Stimulated activated CD4-positive, alpha-beta T cell treated with anti-CD3 and anti-CD28 coated beads, Interleukin-12 subunit alpha, Interleukin-12 subunit beta, amount 100 ng/mL, for 24 hours (primary cell): ENCODE measurements at places on chromosomes 3 and 15.
A peak's percentile ranks its signal among the peaks of the same experiment; 100 is the strongest.

DNA sequence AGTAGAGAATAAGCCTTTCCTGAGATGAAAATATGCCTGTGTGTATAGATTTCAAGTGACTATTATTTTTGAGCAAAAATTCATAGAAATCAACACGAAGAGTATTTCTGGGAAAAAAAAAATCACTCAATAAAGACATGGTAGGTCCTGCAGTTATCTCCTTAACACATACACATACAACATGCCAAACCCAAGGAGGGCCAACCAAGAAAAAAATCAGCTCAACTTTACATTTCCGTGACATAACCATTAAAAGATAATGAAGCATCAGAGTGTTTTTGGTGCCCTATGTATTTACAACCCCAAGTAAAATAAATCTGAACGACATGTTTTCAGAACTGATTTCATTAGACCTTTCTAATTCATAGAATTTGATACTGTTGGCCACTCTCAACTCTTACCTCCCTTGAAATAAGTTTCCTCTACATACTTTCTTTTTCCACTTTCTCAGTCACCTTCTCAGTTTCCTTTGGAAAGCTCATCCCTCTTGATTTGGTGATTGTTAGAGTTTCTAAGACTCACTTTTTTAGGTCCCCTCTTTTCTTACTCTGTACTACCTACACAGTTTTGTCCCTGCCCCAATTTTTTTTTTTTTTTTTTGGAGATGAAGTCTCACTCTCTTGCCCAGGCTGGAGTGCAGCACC lies 162.3 kb downstream of the TBL1XR1 start:
- no peak for DNase-seq

DNA sequence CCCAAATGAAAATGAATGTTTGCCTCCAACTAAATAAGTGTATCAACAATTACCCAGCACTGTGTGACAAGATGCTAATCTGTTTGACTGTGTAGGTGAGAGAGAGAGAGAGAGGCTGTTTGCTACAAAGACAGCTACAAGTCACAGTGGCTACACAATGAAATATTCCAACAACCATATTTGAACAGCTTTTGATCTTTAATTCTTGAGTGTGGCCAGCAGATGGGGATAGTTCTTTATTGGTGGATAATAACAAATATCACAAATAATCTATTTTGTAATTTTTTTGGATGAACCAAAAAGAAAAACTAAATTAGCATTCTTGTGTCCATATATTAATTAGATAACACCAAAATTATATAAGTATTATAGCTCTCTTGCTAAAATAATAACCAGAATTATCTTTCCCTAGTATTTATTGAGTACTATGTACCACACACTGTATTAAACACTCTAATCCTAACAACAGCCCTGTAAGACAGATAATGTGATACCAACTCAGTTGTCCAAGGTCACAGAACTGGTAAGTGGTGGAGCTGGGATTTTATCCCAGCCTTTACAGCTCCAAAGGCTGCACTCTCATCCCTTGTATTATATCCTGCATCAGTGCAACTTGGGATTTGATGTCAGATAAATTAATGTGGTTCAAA lies 61.9 kb upstream of the C3orf80 start:
- no peak for DNase-seq

DNA sequence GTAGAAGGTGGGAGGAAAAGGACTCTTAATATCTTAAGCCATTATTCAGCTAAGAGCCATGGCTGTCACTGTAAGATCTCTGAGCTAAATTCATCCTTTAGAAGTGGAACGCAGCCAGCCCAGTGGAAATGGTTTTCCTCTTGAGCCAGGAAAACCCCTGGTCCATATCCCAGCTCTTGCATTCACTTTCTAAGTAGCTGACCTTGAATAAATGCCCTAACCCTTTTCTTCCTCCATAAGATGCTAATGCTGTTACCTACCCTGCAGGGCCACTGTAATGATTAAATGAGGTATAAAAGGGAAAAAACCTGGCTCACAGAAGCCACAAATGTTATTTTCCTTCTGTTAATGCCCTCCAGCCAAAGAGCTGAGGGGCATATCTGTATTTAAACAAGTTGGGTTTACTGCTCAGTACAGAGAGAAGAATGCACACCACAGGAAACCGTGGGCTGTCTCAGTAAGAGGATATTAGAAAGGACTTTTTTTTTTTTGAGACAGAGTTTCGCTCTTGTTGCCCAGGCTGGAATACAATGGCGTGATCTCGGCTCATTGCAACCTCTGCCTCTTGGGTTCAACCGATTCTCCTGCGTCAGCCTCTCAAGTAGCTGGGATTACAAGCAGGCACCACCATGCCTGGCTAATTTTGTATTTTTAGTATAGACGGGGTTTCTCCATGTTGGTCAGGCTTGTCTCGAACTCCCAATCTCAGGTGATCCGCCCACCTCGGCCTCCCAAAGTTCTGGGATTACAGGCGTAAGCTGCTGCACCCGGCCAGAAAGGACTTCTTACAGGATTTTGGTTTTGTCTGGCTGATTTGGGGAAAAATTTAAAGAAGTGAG lies 6.8 kb downstream of the UBL7 start:
- no peak for DNase-seq

- no peak for DNase-seq
Measured at GRCh38 chr3:99862208-99862607, 44.5 kb downstream of the CMSS1 start.

- DNase-seq, result no peak
Measured at GRCh38 chr3:52218454-52218853, 7.0 kb downstream of the TLR9 start.

DNA sequence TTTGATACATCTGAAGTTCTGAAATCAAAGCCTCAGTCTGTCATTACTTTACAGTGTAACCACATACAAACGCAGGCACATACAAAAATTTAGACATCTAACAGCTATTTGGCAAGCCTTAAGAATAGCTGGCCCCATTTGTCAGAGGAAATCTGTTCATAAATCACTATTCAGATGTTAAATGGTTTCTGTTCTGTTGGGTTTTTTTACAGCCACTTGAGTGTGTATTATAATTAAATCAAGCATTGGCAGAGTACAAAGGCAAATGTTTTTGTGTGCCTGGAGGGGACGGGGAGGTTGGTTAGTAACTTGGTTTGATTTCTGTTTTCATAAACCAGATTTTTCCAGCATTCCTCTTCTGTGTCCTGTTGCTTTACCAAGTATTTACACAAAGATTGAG lies 24.1 kb downstream of the PIGB start:
- no peak for DNase-seq

- DNase-seq, result no peak
Measured at GRCh38 chr15:96544162-96544756, 213.8 kb downstream of the NR2F2 start.

- no peak for DNase-seq
Measured at GRCh38 chr3:192336286-192336685, 391.1 kb downstream of the FGF12 start.

DNA sequence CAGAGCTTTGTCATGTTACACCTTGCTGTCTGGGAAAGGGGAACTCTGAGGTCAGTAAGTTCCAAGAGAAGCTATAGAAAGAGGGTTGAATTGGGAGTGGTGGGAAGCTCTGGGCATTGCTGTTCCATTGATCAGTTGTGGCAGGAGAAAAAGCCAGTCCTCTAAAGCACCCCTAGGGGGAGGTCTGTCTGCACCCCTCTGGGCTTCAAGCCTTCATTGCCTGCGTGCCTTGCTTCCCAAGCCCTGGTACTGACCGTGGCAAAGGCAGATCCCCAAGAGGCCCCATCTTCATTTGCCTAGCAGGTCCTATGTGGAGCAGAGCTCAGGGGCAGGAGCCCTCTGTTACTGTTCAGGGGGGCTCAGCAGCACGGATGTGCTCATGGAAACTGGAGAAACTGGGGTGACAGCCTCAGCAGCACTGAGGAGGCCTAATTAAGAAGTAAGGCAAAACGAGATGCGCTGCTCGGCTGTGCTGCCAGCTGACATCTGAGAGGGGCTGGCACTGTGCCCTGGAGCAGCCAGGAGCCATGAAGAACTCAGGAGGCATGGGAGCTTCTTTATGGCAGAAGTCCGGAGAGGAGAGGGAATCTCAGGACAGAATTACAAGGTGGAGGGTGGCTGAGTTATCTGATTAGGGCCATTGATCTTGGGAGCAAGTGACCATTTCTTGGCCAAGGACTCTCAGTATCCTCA lies 270.9 kb downstream of the RPLP1 start:
- DNase-seq, result no peak

- no peak for DNase-seq
Measured at GRCh38 chr3:18634461-18634860, 209.3 kb upstream of the SATB1 start.

GRCh38 chr3:197511130-197511529 lies 44.6 kb downstream of the BDH1 start:
- DNase-seq, result no peak

DNA sequence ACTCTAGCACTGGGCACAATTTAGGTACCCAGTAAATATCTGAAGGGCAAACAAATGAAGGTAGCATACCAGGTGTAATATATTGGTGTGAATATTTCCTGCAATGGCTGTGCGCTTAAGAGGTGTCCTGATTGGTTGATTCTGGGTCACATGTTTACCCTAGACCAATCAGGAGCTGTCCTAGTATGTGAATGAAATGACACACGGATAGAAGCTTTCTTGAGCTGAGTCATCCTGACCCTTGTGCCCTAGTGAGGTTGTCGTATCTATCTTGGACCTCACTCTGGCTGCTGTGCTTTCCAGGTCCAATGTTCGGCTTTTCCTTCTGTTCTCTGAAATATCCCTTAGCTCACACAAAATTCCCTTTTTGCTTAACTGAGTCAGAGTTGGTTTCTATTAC lies 58.1 kb upstream of the FOXP1 start:
- DNase-seq, result no peak

DNA sequence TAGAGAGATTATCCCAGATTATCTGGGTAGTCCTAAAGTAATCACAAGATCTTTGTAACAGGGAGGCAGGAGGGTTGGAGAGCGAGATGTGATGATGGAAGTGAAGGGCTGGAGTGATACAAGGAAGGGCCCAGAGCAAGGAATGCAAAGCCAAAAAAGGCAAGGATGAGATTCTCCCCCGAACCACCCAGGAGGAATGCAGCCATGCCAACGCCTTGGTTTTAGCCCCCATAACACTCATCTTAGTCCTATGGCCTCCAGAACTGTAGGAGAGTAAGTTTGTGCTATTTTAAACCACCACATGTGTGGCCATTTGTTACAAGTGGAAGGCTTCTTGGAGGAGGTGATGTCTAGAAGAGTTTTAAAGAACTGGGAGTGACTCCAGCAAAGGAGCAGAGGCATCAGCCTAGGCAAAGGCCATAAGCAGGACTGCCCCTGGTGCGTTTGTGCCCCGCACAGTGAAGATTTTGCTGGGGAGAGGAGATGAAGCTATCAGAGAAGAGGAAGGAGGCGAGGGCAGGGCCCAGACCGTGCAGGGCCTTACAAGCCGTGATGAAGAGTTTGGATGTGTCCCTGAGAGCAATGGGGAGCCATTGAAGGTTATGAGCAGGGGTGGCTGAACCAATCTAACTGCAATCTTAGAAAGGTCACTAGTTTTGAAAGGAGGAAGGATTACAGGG lies 25.3 kb upstream of the CORO2B start:
- no peak for DNase-seq

- DNase-seq, result no peak
Measured at GRCh38 chr3:38510631-38511030, 14.5 kb downstream of the EXOG start.

GRCh38 chr15:35197306-35197705 lies 112.2 kb upstream of the NANOGP8 start:
- DNase-seq, result no peak

GRCh38 chr3:76789237-76789636 lies 250.7 kb upstream of the ROBO2 start:
- DNase-seq, result no peak

GRCh38 chr15:52466716-52467115 lies 62.0 kb downstream of the MYO5A start:
- DNase-seq, result no peak

GRCh38 chr3:78870484-78870883 lies 897.3 kb downstream of the ROBO1 start:
- DNase-seq, result no peak

DNA sequence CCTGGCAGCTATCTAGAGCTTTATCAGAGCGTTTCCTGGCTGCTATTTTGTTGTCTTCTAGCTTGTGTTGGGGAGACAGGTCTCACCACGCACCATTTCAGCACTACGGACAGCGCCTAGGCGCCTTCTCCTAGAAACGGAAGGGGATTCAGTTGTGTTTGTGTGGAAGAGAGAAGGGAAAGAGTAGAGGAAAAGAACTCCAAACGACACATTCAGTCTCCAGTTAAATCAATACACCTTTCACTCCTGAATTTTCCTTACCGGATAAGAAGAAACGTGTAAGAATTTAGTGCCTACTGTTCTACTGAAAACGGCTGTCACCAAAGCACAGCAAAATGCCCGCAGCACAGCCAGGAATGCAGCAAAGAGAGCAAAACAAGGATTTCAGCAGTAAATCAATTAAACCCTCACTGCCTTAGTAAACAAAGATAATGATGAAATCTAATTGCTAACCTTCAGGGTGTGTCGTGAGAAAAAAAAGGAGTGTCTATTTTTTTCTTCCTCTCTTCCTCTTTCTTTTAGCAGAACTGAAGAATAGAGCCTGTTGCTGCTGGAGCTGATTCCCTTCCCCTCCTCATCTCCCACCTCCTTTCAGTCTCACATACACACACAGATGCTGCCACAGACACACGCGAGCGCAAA lies 412 bp upstream of the CTXN2 start:
- DNase-seq, result peak; percentile 22

DNA sequence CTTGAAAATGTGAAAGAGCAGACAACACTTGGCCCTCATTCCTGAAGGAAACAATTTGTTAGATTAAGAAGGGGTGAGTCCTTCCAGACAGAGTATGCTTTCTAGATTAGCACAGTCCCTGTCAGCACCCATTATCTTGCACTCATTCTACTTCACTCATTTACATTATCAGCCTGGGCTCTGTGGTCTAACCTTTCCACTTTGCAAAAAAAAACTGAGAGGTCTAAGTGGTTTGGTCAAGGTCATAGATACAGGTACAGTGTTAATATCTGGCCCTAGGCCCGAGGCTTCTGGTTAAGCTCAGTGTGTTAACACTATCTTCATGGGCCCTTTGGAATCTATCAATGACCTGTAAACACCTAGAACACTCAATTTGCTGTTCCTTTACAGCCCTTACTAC lies 123.4 kb upstream of the LRRN1 start:
- DNase-seq, result no peak

- no peak for DNase-seq
Measured at GRCh38 chr3:122295266-122296062, 29.6 kb upstream of the CSTA start.

DNA sequence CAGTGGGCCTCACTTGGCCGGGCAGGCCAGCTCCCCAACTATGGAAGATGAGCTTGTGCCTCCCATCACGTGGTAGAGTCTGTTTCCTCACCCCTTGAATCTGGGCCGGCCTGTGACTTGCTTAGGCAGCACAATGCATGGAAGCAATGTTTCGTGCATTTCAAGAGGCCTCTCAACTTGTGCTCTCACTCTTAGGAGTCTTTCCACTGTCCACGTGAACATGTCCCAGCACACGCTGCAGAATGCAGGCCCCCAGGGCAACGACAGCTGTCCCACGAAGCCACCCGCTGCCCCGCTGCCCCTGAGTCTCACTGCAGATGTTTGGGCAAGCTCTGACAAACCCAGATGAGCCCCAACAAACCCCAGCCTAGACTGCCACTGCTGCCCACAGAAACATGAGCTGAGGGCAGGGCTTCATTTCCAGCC lies 27.2 kb upstream of the SLC41A3 start:
- no peak for DNase-seq

- no peak for DNase-seq
Measured at GRCh38 chr3:127452321-127452821, 138.2 kb downstream of the TPRA1 start.
